Aorta (tissue), 5 donors: ENCODE measurements at places on chromosomes 2 and 18. TPM values are rescaled to one million over a fixed set of nuclear protein-coding genes. Genes with fewer than 3 reads are reported as not detected.

DNA sequence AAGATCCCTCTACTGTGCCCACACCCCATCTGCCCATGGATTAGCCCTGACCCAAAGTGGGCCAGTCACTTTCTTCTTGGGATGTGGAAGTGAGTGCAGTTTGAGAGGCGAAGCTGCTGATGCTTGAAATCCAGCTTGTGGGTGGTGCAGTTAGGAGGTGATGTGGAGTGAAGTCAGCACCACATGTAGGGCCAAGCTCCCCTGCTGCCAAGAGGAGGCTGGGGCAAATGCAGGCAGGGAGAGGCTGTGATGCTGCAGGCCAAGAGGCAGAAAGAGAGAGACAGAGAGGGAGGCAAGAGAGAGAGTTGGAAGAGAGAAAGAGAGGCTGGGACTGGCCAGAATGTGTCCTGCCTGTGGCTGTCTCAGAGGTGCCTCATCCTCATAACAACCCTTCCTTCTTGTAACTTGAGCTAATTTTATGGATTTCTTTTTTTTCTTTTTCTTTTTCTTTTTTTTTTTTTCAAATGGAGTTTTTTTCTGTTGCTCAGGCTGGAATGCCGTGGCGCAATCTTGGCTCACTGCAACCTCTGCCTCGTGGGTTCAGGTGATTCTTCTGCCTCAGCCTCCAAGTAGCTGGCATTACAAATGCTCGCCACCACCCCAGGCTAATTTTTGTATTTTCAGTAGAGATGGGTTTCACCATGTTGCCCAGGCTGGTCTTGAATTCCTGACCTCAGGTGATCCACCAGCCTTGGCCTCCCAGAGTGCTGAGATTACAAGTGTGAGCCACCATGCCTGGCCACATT, 35.3 kb upstream of the CAB39 start:
- DNase-seq, result no peak
- no peaks in the 10 kb centered on the region for H3K36me3 ChIP-seq
- no peak overlapping the region for H3K4me3 ChIP-seq
- no peaks in the 10 kb centered on the region for H3K4me1 ChIP-seq
- H3K27me3 ChIP-seq, result no peaks in the 10 kb centered on the region

Gene GLI2
- total RNA-seq, result 9.0 TPM

- H3K36me3 ChIP-seq, result no peaks in the 10 kb centered on the region
- no peaks in the 10 kb centered on the region for H3K4me1 ChIP-seq
- DNase-seq, result peak; percentile 88
- peak within 1 kb of the TSS; percentile 23 for H3K4me3 ChIP-seq
- H3K27me3 ChIP-seq, result no peaks in the 10 kb centered on the region
These were observed at the start of gene DUSP2 for GRCh38 chr2:96145036-96145847. TSS of gene DUSP2 (minus strand) at chr2:96145440. CDS start at chr2:96145354, 86 bp downstream.

Gene TEKT4
- total RNA-seq, result not detected

Gene IL1RN
- total RNA-seq, result 7.1 TPM
